ENCODE measurements at places on chromosomes 2 and 18.

DNA sequence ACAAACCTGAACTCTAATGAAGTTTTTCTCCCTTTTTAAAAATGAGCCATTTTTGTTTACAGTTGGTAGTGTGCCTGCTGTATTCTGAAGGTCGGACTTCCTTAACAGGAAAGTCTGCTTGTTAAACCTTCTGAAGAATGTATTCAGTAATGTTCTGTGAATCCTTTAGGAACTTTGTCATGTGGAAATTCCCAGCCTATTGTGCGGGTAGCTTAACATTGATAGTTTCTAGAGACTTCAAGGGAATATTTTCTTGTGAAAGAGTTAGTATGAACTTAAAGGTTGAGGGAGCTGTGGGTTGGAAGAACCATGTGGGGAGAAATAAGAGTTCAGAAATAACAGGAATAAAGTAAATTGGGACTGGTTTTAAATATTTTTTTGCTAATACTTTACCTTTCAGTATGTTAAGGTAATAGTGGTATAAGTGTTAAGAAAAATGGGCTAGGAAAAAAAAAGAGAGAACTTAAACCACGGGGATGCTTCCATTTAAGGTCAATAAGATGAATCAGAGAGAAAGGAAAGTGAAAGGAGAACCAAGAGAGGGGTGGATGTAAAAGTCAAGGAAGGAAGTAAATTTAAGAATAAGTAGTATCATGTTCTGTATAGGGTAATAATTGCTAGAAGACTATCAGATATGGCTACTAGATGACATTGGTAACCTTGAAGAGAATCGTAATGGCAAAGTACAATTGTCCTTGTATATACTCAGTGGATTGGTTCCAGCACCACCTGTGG is 90.5 kb downstream of the PMS1 start:
- no peak for DNase-seq

GRCh38 chr2:61857224-61857623 is 3.4 kb upstream of the FAM161A start:
- no peak for DNase-seq

DNA sequence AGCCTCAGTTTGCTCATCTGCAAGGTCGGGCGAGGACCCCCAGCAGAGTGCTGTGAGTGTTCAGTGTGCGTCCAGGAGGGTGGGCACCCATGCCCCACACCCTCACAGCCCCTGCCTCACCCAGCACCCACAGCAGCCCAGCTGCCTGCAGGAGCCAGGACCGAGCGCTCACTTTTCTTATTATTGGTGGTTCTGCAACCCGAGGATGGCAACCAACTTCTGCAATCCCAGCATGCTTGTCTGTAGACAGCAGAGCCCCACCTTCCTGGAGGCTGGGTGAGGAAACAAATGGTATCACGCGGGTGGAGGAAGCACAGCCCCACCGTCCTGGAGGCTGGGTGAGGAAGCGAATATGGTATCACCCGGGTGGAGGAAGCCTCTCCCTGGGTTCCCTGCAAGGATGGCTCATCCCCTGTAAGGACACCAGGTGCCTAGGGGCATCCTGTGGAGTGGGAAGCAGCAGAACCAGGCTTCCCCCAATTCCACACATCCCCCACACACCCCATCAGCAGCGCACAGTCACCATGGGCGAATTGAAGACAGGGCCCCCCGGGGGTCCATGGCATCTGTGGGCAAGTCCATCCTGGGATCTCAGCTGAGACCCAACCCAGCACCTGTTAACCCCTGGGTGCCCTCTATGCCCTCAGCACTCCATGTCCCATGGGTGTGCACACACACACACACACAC is 220.5 kb upstream of the RAB6C start:
- no peak for DNase-seq

GRCh38 chr18:29962579-29962978 is 1080.0 kb downstream of the DSC3 start:
- DNase-seq, result no peak

GRCh38 chr18:3213300-3214059 is 6.3 kb downstream of the MYOM1 start:
- DNase-seq, result no peak

DNA sequence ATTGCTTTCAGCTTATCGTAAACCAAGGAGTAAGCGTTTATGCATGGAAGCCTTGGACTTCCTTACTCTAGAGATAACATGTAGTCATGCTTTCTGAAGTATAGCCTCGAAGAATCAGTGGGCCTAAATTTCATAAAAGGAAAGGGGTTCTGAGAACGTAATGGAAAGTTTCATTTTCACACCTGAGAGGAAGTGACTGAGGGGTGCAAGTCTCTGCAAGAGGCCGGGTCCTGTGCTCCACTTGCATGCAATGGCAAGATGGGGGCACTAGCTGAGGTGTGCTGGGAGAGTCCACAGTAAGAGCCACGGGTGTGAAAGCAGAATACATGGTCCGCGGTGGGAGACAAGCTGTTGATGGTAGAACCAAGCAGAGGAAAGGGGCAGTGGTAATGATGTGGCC is 36.5 kb upstream of the C1D start:
- no peak for DNase-seq

DNA sequence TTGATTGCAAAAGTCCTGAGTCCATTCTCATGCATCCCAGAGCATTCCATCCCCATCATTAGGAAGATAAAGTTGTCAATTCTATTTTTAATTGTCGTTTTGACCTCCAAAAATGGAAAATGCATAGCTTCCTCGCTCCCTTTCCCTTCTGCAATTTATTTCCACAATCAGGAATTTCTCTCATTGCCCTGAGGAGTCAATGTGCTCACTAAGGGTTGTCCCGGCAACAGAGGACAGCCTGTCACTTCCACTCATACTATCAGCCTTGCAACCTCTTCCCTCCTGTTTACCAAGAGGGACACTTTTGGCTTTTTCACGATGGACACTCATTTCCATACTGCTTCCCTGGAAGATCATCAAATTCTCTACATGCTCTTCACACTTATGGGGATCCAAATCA is 164.8 kb downstream of the MYO5B start:
- no peak for DNase-seq

All from cortex of kidney (tissue), 1 donor.